ENCODE measurements at places on chromosomes 6 and 20.
A peak's percentile ranks its signal among the peaks of the same experiment; 100 is the strongest.

DNA sequence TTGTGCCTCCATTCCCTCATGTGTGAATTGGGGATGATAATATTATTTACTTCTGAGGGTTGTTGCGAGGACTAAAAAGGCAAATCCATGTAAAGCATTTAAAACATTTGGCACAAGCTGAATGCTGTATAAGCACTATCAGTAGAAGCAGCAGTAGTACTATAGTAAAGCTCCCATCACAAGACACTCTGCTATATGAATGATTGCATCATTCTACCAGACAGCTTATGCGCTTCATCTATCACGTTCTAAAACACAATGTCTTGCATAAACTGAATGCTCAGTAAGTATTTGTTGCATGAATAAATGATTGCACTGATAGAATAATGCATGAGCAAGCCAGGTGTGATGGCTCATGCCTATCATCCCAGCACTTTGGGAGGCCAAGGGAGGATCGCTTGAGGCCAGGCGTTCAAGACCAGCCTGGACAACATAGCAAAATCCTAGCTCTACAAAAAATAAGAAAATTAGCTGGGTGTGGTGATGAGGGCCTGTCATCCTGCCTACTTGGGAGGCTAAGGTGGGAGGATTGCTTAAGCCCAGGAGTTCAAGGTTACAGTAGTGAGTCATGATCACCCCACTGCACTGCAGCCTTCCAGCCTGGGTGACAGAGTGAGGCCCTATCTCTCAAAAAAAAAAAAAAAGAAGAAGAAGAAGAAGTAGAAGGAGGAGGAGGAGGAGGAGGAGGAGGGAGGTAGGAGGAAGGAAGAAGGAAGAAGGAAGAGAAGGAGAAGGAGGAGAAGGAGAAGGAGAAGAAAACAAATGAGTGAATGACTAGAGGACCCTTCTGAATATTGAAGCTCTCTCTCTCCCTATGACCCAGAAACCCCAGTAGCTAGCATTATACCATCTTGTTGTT, 50.0 kb upstream of the FOXO3 start:
- DNase-seq, result no peak

GRCh38 chr20:62651285-62652021, 9.2 kb downstream of the SLCO4A1 start:
- DNase-seq, result peak; percentile 90

GRCh38 chr6:4350567-4351519, 215.5 kb upstream of the ECI2 start:
- DNase-seq, result no peak

DNA sequence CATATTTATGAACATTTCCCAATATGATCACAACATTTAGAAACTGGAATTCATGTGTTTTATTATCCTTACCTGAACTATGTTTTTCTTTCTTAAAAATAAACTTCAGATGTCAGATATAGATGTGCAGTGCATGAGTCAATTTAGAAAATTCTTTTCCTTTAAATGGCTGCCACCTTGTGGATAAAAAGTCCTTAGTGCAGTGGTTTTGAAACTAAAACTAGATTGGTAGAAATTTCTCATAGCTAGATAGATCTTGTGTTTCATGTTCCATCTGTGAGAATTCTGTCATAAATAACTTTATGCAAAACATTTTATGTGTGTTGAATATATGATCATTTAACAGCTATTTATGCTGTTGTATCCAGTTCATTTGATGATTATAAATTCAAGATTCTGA, 134.9 kb downstream of the KLHL32 start:
- DNase-seq, result peak; percentile 54

DNA sequence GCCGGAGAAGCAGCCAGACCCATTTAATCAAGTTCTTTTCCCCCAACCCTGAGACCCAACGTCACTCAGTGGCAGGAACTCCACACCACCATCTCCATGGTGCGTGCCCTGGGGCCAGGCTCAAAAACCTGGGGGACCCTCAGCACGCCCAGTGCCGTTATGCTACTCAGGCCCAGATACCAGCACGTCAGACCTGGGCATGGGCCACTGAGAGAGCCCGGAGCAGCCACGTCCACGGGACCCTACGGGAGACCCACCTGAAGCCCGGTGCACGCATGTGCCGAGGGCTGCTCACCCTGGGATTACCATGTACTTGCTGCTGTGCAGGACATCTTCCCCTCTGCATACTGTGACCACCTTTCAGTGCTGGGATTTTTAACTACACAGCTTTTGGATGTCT, 13.8 kb downstream of the SLC2A4RG start:
- DNase-seq, result no peak

DNA sequence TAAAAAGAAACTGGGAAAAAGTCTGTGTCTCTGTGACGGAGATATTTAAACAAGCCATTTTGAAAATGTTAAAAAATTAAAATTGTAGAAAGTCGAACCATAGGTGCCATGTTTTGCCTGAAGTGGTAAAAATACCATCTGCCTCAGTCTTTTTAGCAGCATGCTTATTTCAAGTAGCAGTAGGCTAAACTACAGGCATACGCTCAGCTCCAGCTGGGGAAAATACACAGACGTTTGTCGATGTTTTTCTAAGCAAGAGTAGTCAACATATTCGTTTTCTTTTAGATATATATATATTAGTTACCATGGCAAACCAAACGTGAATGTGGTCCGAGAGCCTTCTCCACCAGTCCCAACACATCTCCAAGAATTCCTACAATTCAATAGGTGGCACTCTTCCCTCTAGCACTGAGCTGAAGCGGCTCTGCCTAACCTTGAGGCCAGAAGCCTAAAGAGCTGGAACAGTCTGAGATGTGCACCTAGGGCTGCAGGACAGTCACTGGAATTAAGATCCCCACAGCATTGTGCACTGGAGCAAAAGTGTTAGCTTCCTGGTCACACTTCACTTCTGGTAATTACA, 70.2 kb upstream of the BEND3 start:
- no peak for DNase-seq

GRCh38 chr6:55812509-55812908, 62.9 kb downstream of the BMP5 start:
- DNase-seq, result no peak

- no peak for DNase-seq
Measured at GRCh38 chr6:145967549-145967948, 3.4 kb upstream of the SHPRH start.

GRCh38 chr6:34810017-34810882, 18.4 kb downstream of the BLTP3A start:
- no peak for DNase-seq
